ENCODE measurements at places on chromosomes 5 and 9.

- DNase-seq: no peak
Observed at GRCh38 chr5:31861601-31862000, 222.7 kb downstream of the PDZD2 start.

GRCh38 chr5:39373791-39374190 is 9.5 kb upstream of the C9 start:
- DNase-seq: no peak

DNA sequence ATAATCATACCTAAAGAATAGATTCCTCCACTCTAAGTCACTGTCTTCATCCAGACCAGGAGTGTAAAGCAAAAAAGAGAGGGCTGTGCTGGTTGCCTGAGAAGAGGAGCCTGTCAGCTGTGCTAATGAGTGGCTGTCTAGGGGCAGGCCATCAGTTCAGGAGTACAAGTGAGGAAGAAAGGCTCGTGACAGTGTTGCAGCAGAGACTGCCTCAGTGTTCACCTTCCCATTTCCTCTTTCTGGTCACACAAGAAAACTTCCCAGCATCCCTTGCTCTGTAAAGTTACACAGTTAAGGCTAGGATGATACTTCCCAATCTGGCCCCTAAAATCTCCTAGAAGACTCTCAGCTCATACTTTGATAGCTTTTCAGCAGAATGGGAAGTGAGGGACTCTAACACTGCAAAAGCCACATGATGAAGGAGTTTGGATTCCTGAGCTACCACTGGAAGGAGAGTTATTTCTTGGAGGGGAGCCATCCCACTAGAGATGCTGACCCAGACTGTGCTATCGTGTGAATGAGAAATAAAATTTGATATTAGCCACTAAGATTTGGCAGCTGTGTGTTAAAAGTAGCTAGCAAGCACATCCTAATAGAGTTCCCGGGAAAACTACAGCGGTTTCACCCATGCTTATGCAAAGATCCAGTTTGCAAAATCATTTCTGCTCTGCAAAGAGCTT is 67.1 kb downstream of the ADAMTS12 start:
- no peak for DNase-seq

DNA sequence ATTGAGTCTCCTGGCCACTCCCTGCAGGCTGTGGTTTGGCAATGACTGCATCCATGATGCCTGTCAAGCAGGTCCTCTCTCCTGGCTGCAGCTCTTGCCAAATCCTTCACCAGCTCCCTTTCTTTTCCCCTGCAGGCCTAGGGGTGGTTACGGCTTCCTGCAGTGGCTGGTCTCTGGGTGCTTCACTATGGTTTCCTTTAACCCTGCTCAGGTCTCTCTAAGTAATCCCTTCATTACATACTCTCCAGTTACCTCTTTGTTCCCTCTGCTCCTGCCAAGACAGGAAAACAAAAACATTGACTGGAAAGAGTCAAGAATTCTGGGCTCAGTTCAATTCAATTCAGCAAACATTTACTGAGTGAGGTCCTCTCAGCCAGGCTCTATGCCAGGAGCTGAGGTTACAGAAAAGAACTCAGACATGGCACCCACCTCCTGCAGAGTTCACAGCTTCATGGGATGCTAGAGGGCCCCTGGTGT is 19.8 kb upstream of the PTPN3 start:
- DNase-seq: no peak

GRCh38 chr9:12774861-12775678 is at the start of gene LURAP1L:
LURAP1L (plus strand) TSS chr9:12775020; CDS start chr9:12775716, 696 bp downstream.
- no peak for DNase-seq

DNA sequence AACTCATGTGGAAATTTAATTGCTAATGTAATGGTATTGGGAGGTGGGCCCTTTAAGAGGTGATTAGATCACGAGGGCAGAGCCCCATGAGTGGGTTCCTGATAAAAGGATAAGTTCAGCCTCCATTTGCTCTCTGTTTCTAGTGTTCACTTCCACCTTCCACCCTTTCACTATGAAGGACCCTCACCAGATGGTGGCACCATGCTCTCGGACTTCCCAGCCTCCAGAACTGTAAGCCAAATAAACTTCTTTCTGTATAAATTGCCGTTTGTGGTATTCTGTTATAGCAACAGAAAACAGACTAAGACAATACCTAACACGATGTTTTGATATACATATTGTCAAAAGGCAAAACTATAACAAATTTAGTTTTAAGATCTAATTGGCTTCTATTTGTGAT is 166.2 kb downstream of the DEPDC1B start:
- no peak for DNase-seq

DNA sequence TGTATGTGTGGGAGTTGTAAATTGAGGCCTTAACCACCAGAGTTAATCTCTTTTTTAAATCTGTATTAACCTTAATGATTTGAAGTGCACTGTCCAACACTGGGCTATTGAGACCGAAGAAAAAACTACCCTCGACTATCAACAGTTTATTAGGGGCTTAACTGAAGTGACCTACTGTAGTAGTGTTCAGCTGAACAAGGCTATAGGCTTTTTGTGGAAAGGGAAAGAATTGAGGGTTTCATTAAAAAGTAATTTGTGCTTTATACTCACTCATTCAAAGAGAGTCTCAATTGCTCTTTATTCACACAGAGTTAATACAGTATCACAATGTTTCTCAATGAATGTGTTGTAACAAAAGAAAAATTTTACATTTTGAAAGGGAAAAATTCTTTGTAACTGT is 267.5 kb downstream of the SLF1 start:
- no peak for DNase-seq

DNA sequence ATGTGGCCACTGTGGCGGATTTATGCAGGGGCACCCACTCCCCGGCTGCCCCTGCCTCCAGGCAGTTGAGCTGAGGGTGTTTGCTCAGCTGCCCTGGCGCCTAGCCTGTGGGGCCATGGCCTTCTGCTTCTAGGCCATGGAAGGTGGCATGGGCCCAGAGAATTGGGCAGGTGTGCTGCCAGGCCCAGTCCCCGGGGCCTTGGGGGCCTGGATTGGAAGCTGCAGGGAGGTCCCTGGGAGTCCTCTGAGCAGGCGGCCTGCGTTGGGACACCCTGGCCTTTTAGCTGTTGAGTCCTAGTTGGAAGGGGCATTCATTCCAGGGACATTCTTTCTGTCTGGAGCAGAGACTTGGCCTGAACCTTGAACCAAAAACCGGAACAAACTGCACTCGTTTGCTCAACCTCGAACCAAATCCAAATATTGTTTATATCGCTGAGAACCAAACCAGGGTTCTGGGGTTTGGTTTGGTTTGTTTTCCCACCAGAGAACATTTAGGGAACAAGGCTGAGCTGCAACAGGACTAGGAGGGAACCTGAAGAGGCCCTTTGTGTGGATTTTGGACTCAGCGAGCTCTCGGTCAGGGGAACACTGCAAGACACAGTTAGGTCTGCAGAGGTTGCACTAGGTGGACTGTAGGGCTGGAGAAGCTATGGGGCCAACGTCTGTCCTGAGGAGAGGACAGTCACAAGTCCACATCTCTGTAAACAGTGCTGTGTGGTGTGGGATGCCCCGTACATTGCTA is 116.8 kb downstream of the BOD1 start:
- DNase-seq: no peak

DNA sequence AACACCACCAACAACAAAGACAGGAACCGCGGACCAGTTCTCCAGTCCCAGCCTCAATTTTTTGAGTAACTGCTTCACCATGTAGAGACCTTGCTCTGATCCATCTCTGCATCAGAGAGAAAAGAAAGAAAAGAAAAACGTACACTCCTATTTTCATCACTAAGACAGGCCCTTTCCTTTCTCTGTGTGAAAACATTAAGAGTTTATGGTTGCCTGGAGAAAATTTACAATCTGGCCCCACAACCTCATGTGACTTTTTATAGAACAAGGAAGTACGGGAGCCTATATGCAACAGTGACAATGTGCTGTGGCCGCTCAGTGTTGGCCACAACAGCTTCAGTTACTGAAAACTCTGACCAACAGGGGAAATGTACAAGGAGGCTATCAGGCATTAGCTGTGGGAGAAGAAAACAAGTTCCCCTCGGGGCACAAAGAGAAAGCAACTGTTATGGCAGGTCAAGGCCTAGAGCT is 272.9 kb upstream of the PTGER4 start:
- no peak for DNase-seq

GRCh38 chr5:126595486-126596083 is 566 bp upstream of the ALDH7A1 start:
- DNase-seq: no peak
